Psoas muscle (tissue), 8 donors: ENCODE measurements at places on chromosomes 11 and 22.

- no peaks in the 10 kb centered on the region for H3K36me3 ChIP-seq
- H3K27ac ChIP-seq = no peak overlapping the region
- DNase-seq = no peak
- no peak overlapping the region for H3K4me3 ChIP-seq
- H3K27me3 ChIP-seq = peaks cover 4% of the 10 kb centered on the region
These were observed 125.7 kb upstream of the SNX19 start for GRCh38 chr11:131042041-131042390.

- H3K36me3 ChIP-seq = peaks cover 30% of the 10 kb centered on the region
- no peaks in the 10 kb centered on the region for H3K27me3 ChIP-seq
- no peak overlapping the region for H3K4me3 ChIP-seq
- DNase-seq = peak; percentile 20
- peaks cover 34% of the 10 kb centered on the region for H3K4me1 ChIP-seq
These were observed 12.2 kb downstream of the PHLDB1 start for GRCh38 chr11:118619444-118620197.

DNA sequence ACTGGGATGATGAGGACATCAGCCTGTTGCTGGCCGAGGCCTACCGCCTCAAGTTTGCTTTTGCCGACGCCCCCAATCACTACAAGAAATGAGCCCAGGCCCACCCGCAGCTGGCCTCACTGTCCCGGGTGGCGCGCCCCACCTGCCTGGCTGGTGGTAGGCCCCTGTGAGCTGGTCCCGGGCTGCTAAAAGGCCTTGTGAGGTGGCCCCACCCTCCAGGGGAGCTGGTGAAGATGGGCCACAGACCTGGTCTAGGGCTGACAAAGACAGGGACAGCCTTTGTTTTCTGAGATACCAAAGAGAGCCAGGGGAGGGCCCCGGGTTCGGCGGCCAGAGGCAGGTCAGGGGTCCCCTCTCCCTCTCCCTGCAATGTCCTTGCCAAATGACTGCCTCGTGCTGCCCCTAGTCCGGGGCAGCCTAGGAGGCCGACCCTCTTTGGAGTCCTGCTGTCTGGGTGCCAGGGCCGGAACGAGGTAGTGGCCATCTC is 411.1 kb downstream of the TBC1D22A start:
- no peaks in the 10 kb centered on the region for H3K36me3 ChIP-seq
- no peaks in the 10 kb centered on the region for H3K4me1 ChIP-seq
- H3K27me3 ChIP-seq = no peaks in the 10 kb centered on the region
- peak; percentile 39 for DNase-seq
- H3K4me3 ChIP-seq = no peak overlapping the region

DNA sequence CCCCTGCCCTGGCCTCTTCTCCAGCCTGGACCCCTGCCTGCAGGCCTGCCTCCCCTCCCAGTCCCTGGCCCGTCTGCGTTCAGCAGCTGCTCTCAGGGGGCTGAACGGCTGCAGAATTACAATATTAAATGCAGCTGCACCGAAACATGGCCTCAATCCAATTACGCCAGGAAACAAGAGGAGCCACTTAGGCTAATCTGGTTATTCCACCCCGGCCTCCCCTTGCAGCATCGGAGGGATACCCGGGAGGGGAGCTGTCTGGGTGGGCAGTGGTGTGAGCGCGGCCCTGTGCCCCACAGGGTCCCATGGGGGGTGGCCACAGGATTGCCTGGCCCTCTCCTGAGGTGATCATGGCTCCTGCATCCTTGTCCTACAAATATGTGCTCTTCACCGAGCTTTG is 42.6 kb downstream of the FLRT1 start:
- DNase-seq = no peak
- peaks cover 41% of the 10 kb centered on the region for H3K4me1 ChIP-seq
- H3K4me3 ChIP-seq = no peak overlapping the region
- H3K27me3 ChIP-seq = no peaks in the 10 kb centered on the region

GRCh38 chr11:117618302-117618981 is 178.6 kb downstream of the DSCAML1 start:
- no peaks in the 10 kb centered on the region for H3K36me3 ChIP-seq
- H3K4me1 ChIP-seq = no peaks in the 10 kb centered on the region
- DNase-seq = no peak
- H3K27me3 ChIP-seq = no peaks in the 10 kb centered on the region
- H3K27ac ChIP-seq = no peak overlapping the region

GRCh38 chr11:1644601-1645356 is 15.2 kb downstream of the KRTAP5-5 start:
- no peaks in the 10 kb centered on the region for H3K36me3 ChIP-seq
- no peaks in the 10 kb centered on the region for H3K4me1 ChIP-seq
- DNase-seq = no peak
- H3K27me3 ChIP-seq = peaks cover 21% of the 10 kb centered on the region
- H3K4me3 ChIP-seq = no peak overlapping the region

DNA sequence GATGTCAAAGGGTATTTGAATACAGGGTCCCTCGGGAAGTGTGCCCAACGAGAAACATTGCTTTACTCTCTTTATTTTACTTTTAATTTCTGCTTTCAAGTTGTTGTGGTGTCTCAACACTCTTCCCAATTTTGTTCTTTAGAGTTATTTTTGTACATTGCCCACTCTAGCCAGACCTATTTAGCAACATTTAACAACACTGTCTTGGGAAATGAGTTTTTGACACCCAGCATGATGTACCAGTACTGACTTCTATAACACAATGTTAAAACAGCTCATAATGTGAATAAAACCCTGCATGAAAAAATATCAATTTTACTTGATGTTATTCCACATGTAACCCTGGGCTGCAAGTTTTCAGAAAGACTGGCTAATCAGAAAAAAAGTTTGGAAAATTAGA is 350.2 kb upstream of the PITPNB start:
- H3K27ac ChIP-seq = no peak overlapping the region
- no peak overlapping the region for H3K4me3 ChIP-seq
- H3K4me1 ChIP-seq = peaks cover 25% of the 10 kb centered on the region
- DNase-seq = no peak
- H3K27me3 ChIP-seq = no peaks in the 10 kb centered on the region

GRCh38 chr22:37970864-37971263 is 13.5 kb downstream of the SOX10 start:
- no peak overlapping the region for H3K4me3 ChIP-seq
- DNase-seq = no peak
- H3K27ac ChIP-seq = no peak overlapping the region
- H3K4me1 ChIP-seq = peaks cover 2% of the 10 kb centered on the region
- H3K27me3 ChIP-seq = no peaks in the 10 kb centered on the region
- H3K36me3 ChIP-seq = peaks cover 9% of the 10 kb centered on the region

DNA sequence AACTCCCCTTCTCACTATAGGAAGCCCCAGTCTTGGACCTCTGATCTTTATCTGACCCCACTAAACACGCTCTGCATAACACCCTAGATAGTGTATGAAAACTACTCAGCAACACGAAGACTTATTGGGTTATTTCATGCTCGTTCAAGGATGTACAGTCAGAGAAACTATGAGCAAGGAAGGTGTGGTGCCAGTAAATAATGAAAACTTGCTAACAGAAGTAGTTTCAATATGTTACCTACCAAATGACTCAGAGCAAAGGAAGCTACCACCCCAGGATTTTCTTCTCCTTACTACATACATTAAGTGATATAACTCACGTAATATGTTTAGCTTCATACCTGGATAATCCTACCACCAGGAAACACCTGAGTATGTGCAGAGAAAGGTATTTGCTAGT is 25.9 kb upstream of the LYVE1 start:
- no peak for DNase-seq
- no peaks in the 10 kb centered on the region for H3K36me3 ChIP-seq
- no peak overlapping the region for H3K27ac ChIP-seq
- H3K27me3 ChIP-seq = no peaks in the 10 kb centered on the region

- H3K36me3 ChIP-seq = no peaks in the 10 kb centered on the region
- no peaks in the 10 kb centered on the region for H3K4me1 ChIP-seq
- no peak overlapping the region for H3K4me3 ChIP-seq
These were observed 6.1 kb upstream of the NFAM1 start for GRCh38 chr22:42438293-42438650.

DNA sequence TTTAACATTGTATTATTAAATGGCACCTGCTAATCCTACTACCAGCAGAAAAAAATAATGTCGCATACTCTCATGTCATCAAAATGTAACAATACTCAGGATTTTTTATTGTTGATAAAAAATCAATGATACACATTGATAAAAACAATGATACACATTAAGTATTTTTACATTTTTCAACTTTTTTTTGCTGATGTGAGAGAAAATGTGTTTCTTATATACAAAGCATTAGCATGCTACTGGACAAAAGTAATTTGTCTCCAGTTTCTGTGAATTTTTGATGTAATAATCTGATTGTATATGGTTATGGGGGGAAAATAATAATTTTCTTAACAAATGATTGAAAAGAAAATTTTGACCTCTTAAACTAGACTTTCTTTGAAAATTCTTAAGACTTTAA is 1256.6 kb upstream of the CNTN5 start:
- H3K27me3 ChIP-seq = no peaks in the 10 kb centered on the region
- H3K27ac ChIP-seq = no peak overlapping the region
- H3K4me3 ChIP-seq = no peak overlapping the region
- no peak for DNase-seq
- H3K36me3 ChIP-seq = no peaks in the 10 kb centered on the region
- no peaks in the 10 kb centered on the region for H3K4me1 ChIP-seq

- no peaks in the 10 kb centered on the region for H3K4me1 ChIP-seq
- H3K27me3 ChIP-seq = no peaks in the 10 kb centered on the region
- H3K27ac ChIP-seq = no peak overlapping the region
- H3K4me3 ChIP-seq = no peak overlapping the region
- no peak for DNase-seq
These were observed 505.7 kb upstream of the LUZP2 start for GRCh38 chr11:23991165-23991539.

- peaks cover 24% of the 10 kb centered on the region for H3K36me3 ChIP-seq
- H3K27ac ChIP-seq = no peak overlapping the region
- no peaks in the 10 kb centered on the region for H3K27me3 ChIP-seq
- H3K4me1 ChIP-seq = no peaks in the 10 kb centered on the region
- no peak overlapping the region for H3K4me3 ChIP-seq
- no peak for DNase-seq
These were observed 56.3 kb upstream of the GRK3 start for GRCh38 chr22:25508161-25508560.

GRCh38 chr11:111726301-111726713 is 39.9 kb downstream of the PPP2R1B start:
- DNase-seq = no peak
- H3K27ac ChIP-seq = peak overlapping the region; percentile 65
- no peak overlapping the region for H3K4me3 ChIP-seq
- peaks cover 5% of the 10 kb centered on the region for H3K36me3 ChIP-seq
- H3K4me1 ChIP-seq = peaks cover 30% of the 10 kb centered on the region

GRCh38 chr11:14449302-14449714 is 50.3 kb downstream of the COPB1 start:
- H3K27ac ChIP-seq = no peak overlapping the region
- peaks cover 12% of the 10 kb centered on the region for H3K36me3 ChIP-seq
- H3K4me1 ChIP-seq = peaks cover 12% of the 10 kb centered on the region
- DNase-seq = no peak
- H3K27me3 ChIP-seq = no peaks in the 10 kb centered on the region

DNA sequence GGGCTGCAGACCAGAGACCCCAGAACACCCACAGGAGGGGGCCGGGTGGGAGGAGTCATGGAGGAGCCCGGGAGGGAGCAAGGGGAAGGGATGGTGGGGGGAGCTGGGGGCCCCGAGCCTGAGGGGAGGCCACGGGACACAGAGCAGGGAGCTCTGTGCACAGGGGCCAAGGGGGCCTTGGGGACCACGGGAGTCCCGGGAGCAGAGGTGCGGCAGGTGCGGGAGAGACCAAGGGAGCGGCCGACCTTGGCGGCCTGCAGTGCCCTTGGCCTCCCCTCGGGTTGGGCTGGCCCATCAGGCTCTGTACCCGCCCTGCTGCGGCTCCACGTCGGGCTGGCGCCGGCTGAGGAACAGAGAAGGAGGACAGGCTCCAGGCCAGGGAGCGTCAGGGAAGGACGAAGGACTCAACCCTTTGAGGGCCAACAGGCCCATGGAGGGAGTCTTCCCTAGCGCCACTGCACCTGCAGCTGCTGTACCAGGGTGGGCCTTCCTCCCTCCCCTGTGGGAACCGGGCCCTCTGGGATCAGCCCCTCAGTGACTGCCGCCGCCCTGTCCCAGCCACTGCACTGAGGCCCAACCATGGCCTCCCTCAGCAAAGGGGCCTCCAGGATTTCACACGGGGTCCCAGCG is 17.8 kb upstream of the BRSK2 start:
- H3K36me3 ChIP-seq = no peaks in the 10 kb centered on the region
- DNase-seq = no peak
- peaks cover 7% of the 10 kb centered on the region for H3K27me3 ChIP-seq
- no peak overlapping the region for H3K4me3 ChIP-seq

DNA sequence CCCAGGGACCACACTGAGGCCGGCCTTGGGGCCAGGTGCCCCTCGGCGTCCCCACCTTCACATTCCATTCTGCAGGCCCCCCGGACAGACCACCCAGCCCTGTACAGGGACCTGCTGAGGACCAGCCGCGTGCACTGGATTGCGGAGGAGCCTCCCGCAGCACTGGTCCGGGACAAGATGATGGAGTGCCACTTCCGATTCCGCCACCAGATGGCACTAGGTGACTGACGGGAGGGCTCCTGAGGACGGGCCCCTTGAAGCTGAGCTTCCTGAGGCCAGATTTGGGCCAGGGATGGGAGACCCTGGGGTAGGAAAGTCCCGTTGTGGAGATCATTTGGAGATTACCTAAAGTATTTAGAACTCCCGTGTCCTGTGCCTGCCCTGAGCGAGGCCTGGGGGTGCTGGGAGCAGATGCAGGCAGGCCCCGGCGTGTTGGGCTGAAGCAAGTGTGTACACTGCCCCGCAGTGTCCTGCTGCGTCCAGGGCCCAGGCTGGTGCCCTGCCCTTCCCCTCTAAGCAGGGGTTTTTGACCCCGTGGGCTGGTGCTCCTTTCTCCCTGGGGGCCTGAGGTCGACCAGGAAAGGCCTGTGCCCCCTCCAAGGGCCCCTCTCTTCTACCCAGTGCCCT is 20.0 kb downstream of the TRMU start:
- no peak overlapping the region for H3K4me3 ChIP-seq
- H3K36me3 ChIP-seq = peaks cover 4% of the 10 kb centered on the region
- H3K27ac ChIP-seq = no peak overlapping the region
- H3K27me3 ChIP-seq = no peaks in the 10 kb centered on the region
- peaks cover 9% of the 10 kb centered on the region for H3K4me1 ChIP-seq

DNA sequence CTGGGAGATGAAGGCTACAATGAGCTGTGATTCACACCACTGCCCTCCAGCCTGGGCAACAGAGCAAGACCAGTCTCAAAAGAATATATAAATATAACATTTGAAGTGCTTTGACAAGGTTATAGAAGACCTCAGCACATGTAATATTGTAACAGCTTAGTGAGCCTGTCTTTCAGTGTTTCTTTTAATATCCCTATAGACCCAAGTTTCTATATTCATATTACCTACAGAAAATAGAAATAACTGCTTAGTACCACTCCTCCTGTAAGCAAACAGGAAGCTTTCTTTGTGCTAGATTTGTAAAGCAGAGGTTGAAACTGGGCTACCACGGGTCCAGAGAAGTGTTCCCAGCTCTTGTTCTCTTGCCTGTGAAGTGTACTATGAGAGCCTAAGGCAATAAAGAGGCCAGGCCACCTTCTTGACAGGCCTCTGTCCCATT is 68.2 kb downstream of the PPP2R1B start:
- DNase-seq = no peak
- no peak overlapping the region for H3K27ac ChIP-seq
- no peak overlapping the region for H3K4me3 ChIP-seq
- no peaks in the 10 kb centered on the region for H3K27me3 ChIP-seq
